ENCODE measurements at places on chromosomes 13 and 19. TPM values are rescaled to one million over a fixed set of nuclear protein-coding genes. Genes with fewer than 3 reads are reported as not detected.

CYSLTR2 gene
- total RNA-seq: 0.90 TPM

SIGLEC12 gene
- total RNA-seq: 0.98 TPM

SIGLEC5 gene
- not detected for total RNA-seq

CRLF1 gene
- total RNA-seq: not detected

ZNF625 gene
- 3.0 TPM for total RNA-seq

DNA sequence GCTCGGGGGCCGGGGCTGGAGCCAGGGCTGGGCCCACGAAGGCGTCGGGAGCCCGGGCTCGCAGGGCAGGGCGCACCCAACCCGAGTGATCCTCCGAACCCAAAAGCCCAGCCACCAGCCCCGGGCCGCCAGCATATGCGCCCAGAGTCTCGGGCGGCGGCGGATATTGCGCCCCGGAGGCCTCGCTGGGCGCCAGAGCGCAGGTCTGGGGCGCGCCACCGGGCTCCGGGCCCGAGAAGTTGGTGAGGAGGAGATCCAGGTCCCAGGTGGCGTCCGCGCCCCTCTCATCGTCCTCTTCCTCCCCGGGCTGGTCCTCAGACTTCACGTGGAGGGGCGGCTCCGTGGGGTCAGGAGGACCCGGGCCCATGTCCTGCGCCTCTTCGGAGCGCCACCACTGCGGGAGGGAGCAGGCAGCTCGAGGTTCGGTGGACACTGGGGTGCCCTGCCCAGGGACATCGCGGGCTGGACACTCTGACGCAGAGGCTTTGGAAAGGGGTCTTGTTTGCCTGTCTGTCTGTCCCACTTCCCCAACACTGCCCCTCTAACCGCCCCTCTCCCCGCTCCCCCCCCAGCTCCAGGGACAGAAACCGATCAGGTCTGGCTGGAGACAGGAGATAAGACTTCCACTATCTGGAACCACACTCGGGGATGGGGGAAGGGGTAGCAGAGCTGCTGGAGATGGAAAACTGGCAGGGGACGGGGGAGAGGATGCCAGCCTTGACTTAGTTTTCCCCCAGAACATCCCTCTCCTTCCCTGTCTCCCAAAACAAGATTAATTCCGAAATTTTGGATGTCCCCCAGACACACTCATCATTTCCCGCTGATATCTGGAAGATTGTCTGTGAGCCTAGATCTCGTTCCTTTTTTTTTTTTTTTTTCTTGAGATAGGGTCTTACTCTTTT lies 1.0 kb downstream of the KLF1 start:
- DNase-seq: no peak

GRCh38 chr19:37899966-37900365 lies 6.4 kb downstream of the WDR87 start:
- DNase-seq: no peak

DNA sequence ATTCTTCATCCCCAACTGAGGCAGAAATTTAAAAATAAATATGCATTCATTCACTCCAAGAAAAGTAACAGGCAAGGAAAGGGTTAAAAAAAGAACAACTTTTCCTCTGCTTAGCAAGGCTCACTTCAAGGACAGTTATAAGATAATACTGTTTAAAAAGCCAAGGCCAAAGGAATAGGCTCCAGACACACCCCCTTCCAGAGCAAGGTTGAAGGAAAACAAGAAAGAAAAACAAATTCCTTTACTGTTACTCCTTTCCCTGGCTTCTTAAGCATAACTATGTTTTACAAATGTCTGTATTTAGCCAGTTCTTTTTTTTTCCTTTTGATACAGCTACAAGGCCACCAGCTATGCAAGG lies 8.5 kb downstream of the SIGLEC11 start:
- no peak for DNase-seq

GRCh38 chr13:56515441-56515840 lies 625.3 kb upstream of the PRR20A start:
- no peak for DNase-seq

GRCh38 chr13:113061796-113062425 lies 43.7 kb upstream of the F7 start:
- no peak for DNase-seq

- DNase-seq: no peak
These were observed 1890.0 kb upstream of the PCDH20 start for GRCh38 chr13:63305641-63306133.

DNA sequence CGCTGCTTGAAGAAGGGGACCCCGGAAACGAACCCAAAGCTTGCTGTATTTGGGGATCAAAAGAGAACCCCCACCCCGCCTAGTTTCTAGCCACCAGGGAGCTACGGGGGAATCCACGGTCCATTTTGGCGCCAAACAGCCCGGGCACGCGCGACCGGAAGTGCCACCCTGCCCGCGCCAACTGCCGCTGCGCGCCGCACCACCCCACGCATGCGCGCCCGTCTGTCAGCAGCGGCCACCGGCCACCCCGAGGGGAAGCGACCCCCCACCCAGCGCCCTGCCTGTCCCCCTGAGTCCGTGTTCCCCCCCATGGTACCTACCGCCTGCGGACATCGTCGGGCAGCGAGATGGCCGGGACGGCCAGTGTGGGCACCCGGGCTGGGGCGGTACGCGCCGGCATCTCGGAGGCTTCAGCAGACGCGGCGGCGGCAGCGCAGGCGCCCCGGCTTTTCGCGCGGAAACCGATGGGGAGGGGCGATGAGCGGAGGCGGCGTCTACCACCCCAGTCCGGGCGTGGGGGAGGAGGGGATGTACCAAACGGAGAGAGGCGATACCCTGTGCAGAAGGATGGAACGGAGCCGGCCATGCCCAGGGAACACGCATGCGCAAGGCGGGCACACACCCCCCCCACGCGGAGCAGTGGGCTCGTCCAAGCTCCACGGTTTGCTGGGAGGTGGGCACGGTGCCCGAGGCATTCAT lies at the start of gene DNMT1:
Gene DNMT1 (minus strand): TSS at position 454 of the 699 bp plus-strand sequence. CDS start 54 bp downstream, at position 400.
- DNase-seq: peak; percentile 99

GRCh38 chr19:7720351-7720750 lies 11.6 kb downstream of the CLEC4G start:
- DNase-seq: no peak

GRCh38 chr13:41193469-41193868 lies 900 bp downstream of the KBTBD7 start:
- no peak for DNase-seq

- no peak for DNase-seq
These were observed 210.8 kb upstream of the MAB21L1 start for GRCh38 chr13:35687336-35687735.

DNA sequence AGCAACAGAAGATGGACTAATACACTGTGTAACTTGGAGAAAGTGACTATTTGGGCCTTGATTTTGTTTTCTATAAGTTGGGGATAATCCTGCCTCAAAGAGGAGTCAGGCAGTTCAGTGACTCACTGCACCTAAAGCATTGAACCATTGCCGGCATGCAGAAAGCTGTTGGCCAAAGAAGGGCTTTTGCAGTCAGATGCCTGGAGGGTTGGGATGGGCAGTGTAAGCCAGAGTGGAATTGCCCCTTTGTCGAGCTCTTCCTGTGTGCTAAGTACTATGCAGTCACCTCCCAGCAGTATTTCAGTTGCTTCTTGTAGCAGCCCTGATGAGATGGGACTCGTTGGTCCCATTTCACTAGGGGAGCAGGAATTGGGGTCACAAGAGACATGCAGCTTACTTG lies 11.1 kb downstream of the ZNF473 start:
- no peak for DNase-seq

- DNase-seq: no peak
These were observed 16.9 kb downstream of the NALCN start for GRCh38 chr13:101399365-101399764.

DNA sequence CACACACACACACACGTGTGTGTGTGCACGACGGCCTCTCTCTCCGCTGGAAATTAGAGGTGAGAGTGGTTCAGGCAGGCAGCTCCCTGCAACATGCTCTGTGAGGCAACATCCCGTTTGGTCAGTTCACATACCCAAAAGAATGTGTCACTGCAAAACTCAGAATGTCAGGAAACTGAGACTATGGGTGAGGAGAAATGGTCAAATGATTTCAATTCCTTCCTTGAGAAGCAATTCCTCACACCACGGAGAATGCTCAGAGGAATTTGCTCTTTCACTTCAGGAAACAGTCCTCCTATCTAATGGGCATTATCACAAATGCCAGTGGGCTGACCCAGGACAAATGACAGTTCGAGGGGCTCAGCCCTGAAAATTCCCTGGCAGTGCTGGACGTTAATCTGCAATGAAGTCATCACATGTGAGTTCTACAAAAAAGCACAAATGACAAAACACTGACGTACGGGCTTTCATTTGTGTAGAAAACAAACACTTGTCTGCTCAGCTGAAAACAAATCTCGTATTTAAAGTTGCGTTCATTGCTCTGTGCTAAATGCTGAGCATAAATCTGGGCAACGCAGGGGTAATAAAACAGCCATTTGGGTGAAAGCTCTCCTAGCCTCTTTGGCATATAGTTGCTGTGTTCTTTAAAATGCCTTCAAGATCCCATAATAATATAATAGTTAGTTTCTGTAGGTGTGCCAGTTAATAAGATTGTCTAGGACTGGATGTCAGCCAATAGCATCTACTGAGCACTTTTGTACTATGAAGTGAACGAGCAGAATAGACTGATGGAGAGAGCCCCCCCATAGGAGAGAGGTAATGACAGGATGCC lies 18.6 kb upstream of the LATS2 start:
- no peak for DNase-seq

Measured in activated CD4-positive, alpha-beta T cell treated with anti-CD3 and anti-CD28 coated beads, Interleukin-2, amount 10 ng/mL, durations not matched to agents 24 days and 14 days (primary cell).